Activated naive CD8-positive, alpha-beta T cell treated with anti-CD3 and anti-CD28 coated beads for 36 hours (primary cell): ENCODE measurements at places on chromosomes 4 and X. TPM values are rescaled to one million over a fixed set of nuclear protein-coding genes. Genes with fewer than 3 reads are reported as not detected.

GRCh38 chr4:141216002-141216761 is 4.5 kb upstream of the ZNF330 start:
- no peaks in the 10 kb centered on the region for H3K36me3 ChIP-seq
- no peak for DNase-seq
- H3K4me1 ChIP-seq, result peaks cover 6% of the 10 kb centered on the region
- peaks cover 5% of the 10 kb centered on the region for H3K27me3 ChIP-seq
- no peak overlapping the region for H3K4me3 ChIP-seq
- H3K27ac ChIP-seq, result no peak overlapping the region

Gene WWC2
- 4.6 TPM for total RNA-seq

Gene ZCCHC12
- total RNA-seq, result not detected

Gene SYTL5
- not detected for total RNA-seq

DNA sequence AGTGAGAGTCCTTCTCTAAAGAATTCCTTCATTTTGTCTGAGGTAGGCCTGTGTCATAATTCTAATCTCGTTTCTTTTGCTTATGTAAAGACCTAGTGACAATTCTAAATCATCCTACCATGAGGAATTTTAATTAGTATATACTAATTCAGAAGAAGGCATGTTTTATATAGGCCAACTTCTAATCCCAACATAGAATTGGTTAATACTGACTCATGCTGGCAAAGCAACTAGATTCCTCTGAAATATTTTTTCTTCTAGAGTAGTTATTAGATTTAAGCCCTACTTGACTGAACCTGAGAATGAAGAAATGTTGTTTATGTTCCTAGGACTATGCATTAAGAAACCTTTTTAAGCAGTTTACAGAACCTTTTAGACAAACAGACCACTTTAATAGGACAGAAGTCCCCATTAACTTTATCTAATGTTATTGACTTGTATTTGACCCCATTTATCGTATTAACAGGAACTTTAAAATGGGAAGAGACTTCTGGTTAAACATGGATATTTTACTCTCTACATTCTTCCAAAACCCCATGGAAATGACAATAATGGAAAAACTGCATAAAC is 56.1 kb upstream of the EIF1AX start:
- no peak overlapping the region for H3K27ac ChIP-seq
- no peak overlapping the region for H3K4me3 ChIP-seq
- H3K27me3 ChIP-seq, result no peaks in the 10 kb centered on the region
- peaks cover 40% of the 10 kb centered on the region for H3K36me3 ChIP-seq
- DNase-seq, result no peak

DNA sequence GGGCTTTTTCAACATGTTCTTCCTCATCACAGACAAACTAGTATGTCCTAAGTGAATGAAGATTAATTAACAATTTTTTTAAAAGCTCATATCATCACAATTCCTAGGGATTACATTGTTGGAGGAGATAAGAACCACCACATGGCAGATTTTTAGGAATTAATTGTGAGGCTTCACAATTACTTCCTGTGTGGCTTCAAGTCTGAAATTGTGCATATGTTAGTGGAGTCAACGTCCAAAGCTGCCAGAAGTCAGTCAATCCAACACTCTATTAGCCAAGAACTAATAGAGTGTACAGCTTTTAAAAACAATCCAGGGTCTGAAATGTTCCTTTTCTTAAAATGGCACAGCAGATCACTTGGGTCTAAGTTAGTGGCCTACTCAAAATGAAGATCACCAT is 49.3 kb upstream of the C1QTNF7 start:
- H3K4me1 ChIP-seq, result peaks cover 29% of the 10 kb centered on the region
- DNase-seq, result no peak
- H3K4me3 ChIP-seq, result no peak overlapping the region
- H3K27me3 ChIP-seq, result no peaks in the 10 kb centered on the region
- H3K27ac ChIP-seq, result no peak overlapping the region

- peaks cover 26% of the 10 kb centered on the region for H3K4me1 ChIP-seq
- H3K4me3 ChIP-seq, result no peak overlapping the region
- no peak overlapping the region for H3K27ac ChIP-seq
- no peak for DNase-seq
These were observed 35.0 kb downstream of the RFC1 start for GRCh38 chr4:39331191-39331590.

- peaks cover 1% of the 10 kb centered on the region for H3K36me3 ChIP-seq
- peak overlapping the region; percentile 71 for H3K4me3 ChIP-seq
- peaks cover 7% of the 10 kb centered on the region for H3K4me1 ChIP-seq
- peaks cover 23% of the 10 kb centered on the region for H3K27me3 ChIP-seq
These were observed 1.3 kb downstream of the NEXMIF start for GRCh38 chrX:74923942-74924448.

GRCh38 chrX:138287205-138287877 is 424.2 kb downstream of the FGF13 start:
- no peaks in the 10 kb centered on the region for H3K4me1 ChIP-seq
- no peaks in the 10 kb centered on the region for H3K36me3 ChIP-seq
- H3K27ac ChIP-seq, result no peak overlapping the region
- no peak overlapping the region for H3K4me3 ChIP-seq
- no peak for DNase-seq

GRCh38 chr4:52005604-52006273 is 14.4 kb downstream of the LRRC66 start:
- H3K27ac ChIP-seq, result no peak overlapping the region
- H3K4me1 ChIP-seq, result no peaks in the 10 kb centered on the region
- no peaks in the 10 kb centered on the region for H3K36me3 ChIP-seq

Gene GABRG1
- not detected for total RNA-seq

DNA sequence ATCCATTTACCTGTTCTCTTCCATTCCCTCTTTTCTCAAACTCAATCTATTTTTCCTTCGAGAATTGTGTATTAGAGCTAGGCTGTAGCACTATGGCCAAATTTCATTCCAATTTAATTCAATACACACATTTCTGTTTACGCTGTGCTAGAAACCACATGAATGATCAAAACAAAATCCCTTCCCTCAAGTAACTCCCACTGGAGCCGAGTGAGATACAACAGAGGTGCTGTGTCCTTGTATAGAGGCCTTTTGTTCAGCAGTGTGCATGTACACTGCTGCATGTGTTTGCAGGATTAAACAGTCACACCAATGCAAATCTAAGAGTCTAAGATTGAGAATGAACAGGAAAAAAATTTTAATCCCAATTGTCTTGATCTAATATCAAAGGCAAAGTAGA is 734.2 kb downstream of the RAPGEF2 start:
- no peaks in the 10 kb centered on the region for H3K4me1 ChIP-seq
- H3K36me3 ChIP-seq, result no peaks in the 10 kb centered on the region
- no peak for DNase-seq
- no peaks in the 10 kb centered on the region for H3K27me3 ChIP-seq

- no peaks in the 10 kb centered on the region for H3K4me1 ChIP-seq
- DNase-seq, result no peak
- H3K36me3 ChIP-seq, result no peaks in the 10 kb centered on the region
- H3K27ac ChIP-seq, result no peak overlapping the region
- H3K27me3 ChIP-seq, result no peaks in the 10 kb centered on the region
- H3K4me3 ChIP-seq, result no peak overlapping the region
These were observed 127.5 kb downstream of the PJA1 start for GRCh38 chrX:69037786-69038185.

GRCh38 chr4:151678048-151678872 is 82.5 kb downstream of the GATB start:
- H3K4me1 ChIP-seq, result no peaks in the 10 kb centered on the region
- no peak for DNase-seq
- H3K27me3 ChIP-seq, result no peaks in the 10 kb centered on the region
- H3K36me3 ChIP-seq, result peaks cover 8% of the 10 kb centered on the region
- no peak overlapping the region for H3K27ac ChIP-seq

DNA sequence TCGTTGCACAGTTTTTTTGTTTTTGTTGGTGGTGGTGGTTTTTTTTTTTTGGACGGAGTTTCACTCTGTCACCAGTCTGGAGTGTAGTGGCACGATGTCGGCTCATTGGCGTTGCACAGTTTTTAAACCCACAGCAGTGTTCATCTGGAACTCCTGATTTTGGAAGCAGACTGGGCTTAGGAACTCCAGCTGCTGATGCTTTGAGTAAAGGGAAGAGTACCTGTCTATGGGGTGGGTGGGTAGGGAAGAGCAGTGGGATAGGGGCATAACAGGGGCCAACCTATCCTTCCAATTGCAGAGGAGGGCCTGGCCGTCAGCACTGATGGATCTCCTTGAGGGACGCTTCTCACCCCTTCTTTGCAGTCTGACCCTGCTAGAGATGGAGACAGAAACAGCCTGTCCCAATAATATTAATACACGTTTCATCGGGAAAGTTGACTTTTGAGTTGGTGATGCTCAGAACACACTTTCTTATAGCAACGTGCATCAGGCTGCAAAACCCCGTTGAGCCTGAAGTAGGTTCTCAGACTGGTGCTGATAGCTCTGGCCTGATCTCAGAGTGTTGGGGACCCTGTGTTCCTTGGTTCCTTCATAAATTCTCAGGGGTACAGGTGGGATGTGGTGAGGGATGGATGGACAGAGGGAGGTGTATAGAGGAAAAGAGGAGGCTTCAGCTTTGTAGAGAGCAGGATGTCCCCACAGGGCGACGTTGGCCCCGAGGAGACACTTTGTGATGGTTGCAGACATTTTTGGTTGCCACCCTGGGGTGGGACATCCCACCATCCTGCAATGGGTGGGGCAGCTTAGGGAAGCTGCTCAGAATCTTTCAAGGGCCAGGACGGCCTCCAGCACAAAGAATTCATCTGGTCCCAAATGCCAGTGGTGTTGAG is 2.3 kb downstream of the CD99 start:
- DNase-seq, result no peak
- H3K27me3 ChIP-seq, result no peaks in the 10 kb centered on the region
- H3K27ac ChIP-seq, result peak overlapping the region; percentile 93
- H3K4me3 ChIP-seq, result peak overlapping the region; percentile 91
- H3K4me1 ChIP-seq, result peaks cover 58% of the 10 kb centered on the region

DNA sequence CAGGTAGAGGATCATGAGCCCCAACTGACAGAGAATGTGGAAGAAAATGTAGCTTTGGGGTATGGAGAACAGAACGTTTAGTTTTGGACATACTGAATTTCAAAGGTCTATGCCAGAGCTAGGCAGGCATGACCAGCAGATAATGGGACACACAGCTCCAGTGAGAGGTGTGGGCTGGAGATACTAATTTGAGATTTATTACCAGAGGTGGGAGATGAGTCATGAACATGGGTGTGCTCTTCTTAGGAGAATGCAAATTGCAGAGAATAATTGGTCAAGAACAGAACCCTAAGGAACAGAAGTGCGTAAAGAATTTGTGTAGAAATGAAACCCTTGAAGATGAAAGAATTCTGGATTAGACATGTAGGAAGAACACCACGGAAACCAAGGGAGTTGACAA is 125.2 kb downstream of the PACRGL start:
- H3K4me1 ChIP-seq, result no peaks in the 10 kb centered on the region
- H3K27ac ChIP-seq, result no peak overlapping the region
- no peaks in the 10 kb centered on the region for H3K36me3 ChIP-seq
- no peaks in the 10 kb centered on the region for H3K27me3 ChIP-seq
- H3K4me3 ChIP-seq, result no peak overlapping the region

DNA sequence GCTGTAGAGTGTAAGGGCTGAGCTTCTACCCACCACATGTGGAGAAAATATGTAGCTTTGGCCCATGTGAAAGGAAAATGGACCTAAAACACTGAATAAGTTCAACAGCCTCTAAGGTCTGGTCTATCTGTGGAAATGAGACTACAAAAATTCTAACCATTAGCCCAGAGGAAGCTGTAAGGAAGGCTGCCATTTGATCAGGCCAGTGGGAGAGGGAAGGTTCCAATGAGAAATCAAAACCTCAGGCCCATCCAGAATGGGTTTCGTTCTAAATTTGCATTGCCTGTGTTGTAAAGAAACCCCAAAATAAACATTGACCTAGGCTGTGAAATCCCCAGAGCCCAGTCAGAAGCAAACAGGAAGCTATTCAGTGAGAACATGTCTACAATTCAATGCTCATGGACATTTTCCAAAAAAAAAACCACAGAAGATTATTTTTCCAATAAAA is 320.4 kb upstream of the SLC7A11 start:
- H3K27me3 ChIP-seq, result no peaks in the 10 kb centered on the region
- no peak for DNase-seq
- H3K36me3 ChIP-seq, result no peaks in the 10 kb centered on the region
- no peaks in the 10 kb centered on the region for H3K4me1 ChIP-seq
